ENCODE measurements at places on chromosomes 16 and 17.

GRCh38 chr16:12011565-12011964 lies 35.0 kb downstream of the SNX29 start:
- no peak for DNase-seq

DNA sequence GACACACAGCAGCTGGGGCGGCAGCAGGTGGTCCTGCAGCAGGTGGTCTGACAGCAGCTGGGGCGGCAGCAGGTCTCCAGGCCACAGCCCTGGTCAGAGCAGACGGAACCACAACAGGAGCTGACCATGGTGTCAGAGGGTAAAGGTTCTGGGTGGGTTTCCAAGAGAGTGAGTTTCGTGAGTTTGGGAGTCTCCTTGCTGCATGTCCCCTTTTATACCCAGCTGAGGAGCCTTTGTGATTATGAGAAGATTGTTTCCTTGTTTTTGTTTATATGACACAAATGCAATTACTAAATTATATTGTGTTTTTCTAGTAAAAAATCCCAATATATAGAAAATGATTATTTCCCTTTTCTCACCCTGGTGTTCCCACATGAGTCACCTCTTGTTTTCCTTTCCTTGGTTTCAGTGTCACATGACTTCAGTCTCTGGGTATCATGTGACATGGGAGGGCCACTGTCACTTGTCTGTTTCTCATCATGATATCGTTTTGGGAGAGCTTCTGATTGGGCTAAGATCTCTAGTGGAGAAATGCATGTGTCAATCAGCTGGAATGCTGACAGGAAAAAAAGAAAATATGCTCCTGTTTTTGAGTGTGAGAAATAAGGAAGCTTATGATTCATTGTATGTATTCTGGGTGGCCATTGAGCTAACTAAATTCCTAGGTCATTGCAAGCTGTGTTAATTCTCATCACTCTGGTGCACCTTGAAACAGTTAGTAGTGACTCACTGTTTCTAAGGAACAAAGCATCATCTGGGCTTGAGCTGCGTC lies at the start of gene KRTAP4-6:
KRTAP4-6 (minus strand) TSS at position 185 of the 772 bp plus-strand sequence; CDS start at position 128, 57 bp downstream.
- peak; percentile 70 for DNase-seq

GRCh38 chr16:82945420-82946101 lies 318.8 kb downstream of the CDH13 start:
- no peak for DNase-seq

DNA sequence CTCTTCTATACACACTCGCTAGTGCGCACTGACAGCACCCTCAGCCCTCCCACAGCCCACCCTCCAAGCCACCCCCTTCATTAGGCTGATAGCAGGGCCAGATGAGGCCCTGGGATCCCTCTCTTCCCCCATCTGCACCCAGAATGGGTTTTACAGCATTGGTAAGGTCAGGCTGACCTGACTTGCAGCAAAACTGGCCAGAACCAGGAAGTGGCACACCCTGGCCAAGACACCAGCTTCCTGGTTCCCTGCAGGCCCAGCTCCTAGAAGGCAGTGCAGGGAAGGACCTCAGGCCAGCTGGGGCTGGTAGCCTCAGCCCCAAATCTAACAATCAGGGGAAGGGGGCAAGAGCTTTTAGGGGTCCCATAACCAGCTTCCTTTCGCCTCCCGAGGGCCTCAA lies 50.0 kb upstream of the MRPS23 start:
- DNase-seq = no peak

- DNase-seq = no peak
These were observed 27.2 kb upstream of the XYLT2 start for GRCh38 chr17:50318501-50319285.

All from astrocyte of the spinal cord (primary cell).